ENCODE measurements at places on chromosomes 7 and 10.

GRCh38 chr10:125455855-125456254 is 227.1 kb downstream of the TEX36 start:
- no peak for DNase-seq

DNA sequence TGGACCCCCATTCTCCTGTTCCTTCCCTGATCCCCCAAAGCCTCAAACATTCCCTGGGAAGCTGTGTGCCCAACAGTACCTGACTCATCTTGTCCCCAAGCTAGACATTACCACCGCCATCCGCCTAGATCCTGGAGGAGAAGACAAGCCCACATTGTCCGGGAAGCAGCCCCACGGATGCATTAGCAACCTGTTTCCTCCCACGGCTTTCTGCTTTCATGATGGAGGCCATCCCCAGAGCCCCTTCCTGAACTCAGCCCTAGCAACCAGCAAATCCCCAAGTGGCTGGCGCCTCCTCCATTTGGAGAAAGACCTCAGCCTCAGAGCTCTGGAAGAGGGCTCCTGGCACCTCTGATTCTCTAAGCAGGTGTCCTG is 2.3 kb upstream of the SLC29A3 start:
- no peak for DNase-seq

- DNase-seq = no peak
Observed at GRCh38 chr7:17132726-17133125, 165.7 kb upstream of the AHR start.

- DNase-seq = peak; percentile 16
Observed at GRCh38 chr7:27899601-27900000, 159.6 kb downstream of the TAX1BP1 start.

- DNase-seq = no peak
Observed at GRCh38 chr10:132572545-132572937, 35.0 kb downstream of the INPP5A start.

DNA sequence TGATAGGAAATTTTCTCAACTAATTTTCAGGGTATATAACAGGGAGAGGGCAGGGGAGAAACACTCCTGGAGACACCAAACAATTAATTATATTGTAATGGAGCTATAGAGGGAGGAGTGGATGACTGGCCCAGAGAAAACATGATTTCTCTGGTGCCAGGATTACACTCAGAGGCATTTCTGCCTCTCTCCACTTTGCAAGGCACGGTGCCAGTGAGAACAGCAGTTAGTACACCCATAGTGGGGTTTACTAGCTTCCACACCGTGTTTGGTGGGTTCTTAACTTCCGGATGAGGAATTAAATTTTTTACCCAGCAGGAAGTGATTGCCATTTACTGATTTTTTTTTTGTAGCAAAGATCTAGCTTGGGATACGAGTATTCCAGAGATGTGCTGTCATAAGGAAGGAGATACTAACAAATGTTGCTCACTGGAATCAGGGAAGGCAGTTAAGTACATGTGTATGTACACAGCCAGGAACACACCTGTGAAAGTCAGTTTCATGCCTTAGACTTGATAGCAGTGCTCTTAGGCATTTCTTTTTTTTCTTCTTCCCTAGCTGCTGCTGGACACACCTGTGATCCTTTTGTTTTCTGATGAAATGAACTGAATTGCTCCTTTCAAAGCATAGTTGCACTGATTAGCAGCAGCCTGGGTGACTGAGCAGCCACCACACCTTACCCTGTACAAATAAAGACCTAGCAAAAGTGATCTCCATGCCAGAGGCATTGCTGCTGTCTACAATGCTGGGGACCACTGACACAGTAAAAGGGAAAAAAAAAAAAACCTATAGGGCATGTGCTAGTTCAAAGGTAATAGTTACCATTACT is 58.1 kb downstream of the POLL start:
- no peak for DNase-seq

DNA sequence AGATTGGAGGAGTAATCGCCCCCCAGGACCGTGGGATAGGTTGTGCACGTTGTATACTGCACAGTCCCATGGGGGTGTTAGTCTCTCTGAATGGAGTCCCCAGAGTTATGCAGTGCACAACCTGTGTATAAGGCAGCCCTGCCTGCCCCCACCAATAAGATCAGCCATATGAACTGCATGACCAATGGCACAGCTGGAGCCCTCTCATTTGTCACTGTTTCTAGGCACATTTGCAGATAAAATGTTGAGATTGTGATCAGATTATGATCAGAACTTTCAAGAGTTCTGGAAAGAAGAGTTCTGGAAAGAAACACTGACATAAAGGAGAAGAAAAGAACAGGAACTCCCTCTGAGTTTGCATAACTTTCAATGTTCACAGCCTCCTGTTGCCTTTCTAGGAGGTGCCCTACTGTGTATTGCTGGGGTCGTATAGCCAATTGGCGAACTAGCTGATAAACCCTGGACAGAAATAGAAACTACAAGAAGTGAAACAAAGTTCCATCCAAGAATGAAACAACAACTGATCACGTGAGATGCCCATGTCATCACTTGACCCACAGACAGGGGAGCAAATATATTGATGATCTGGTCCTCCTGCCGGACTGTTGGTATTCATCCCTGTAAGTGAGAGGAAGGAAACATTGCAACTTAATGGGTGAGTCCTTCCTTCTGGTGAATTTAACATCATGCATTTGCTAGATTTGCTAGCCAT is 49.6 kb upstream of the TOMM7 start:
- DNase-seq = peak; percentile 5

DNA sequence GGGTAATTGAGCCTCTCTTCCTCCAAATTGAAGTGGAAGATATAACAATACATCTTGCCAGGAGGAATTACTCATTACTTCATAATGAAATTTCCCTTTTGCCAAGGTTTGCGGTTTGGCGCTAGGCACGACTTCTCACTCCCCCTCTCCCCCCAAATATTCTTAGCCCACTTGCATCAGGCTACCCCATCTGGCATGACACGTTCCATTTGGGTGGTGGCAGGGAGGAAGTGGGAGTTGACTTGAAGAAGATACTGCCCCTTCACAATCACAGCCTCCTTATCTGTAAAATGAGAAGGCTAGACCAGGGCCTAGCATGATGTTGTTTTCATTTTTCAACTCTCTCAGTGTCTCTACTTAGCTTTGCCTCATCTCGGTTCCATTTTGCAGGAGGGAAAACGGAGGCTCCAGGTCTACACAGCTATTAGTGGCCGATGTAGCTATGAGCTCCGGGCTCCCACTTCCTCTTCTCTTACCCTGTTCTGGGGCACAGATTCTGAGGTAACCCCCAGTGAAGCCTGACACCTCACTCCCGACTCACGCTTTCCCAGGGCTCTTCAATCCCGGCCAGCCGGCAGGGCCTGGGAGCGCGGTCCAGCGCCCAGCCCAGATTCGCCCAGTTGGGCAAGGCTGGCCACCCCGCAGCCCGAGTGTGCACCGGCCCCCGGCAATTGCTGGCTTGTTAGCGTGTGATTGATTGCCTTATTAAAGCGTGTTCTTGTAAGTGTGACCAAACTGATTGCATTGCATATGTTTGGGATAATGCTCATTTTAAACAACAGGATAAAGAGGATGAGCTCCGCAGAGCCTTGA is 6.5 kb downstream of the EVX1 start:
- no peak for DNase-seq

GRCh38 chr7:98840722-98841121 is 29.1 kb downstream of the TMEM130 start:
- DNase-seq = no peak

DNA sequence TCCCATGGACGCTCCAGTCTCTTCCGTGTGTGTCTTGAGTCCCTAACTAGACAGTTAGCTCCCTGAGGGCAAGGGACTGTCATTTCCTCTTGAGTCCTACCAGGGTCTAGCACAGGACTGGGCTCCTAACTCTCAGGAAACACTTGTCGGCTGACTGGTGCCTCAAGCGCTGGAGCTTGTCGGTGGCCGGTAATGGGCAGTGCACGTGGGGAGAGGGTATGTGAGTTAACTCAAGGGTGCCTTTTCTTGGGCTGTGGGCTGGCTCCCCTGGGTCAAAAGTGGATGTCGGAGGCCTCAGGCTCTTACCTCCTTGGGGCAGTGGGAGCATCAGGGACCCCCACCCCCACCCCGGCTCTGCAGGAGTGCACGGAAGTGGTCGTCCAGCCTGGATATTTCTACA is 32.9 kb downstream of the ZNF775 start:
- DNase-seq = no peak

DNA sequence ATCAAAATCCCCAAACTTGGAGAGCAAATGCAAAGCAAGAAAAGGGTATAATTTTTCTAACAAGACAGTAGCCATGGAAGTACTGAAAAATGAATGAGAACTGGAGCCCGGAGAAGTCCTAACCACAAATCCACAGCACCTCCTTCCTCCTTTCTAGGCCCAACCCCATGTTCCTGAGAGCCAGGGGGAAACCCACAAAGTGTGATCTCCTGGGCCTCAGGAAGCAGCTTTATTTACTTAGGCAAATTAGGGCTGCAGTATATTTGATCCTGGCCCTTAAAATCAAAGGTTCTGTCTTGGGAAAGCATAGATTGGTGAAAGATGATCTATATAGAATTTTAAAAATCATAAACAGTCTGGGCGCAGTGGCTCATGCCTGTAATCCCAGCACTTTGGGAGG is 103.0 kb downstream of the DOCK4 start:
- DNase-seq = no peak
